ENCODE measurements at places on chromosomes 5 and 9. TPM values are rescaled to one million over a fixed set of nuclear protein-coding genes. Genes with fewer than 3 reads are reported as not detected.

- no peaks in the 10 kb centered on the region for H3K27me3 ChIP-seq
- peak overlapping the region; percentile 1 for H3K27ac ChIP-seq
- peaks cover 24% of the 10 kb centered on the region for H3K36me3 ChIP-seq
- no peaks in the 10 kb centered on the region for H3K4me1 ChIP-seq
- DNase-seq, result no peak
These were observed 7.8 kb upstream of the TMEM268 start for GRCh38 chr9:114603248-114603647.

DNA sequence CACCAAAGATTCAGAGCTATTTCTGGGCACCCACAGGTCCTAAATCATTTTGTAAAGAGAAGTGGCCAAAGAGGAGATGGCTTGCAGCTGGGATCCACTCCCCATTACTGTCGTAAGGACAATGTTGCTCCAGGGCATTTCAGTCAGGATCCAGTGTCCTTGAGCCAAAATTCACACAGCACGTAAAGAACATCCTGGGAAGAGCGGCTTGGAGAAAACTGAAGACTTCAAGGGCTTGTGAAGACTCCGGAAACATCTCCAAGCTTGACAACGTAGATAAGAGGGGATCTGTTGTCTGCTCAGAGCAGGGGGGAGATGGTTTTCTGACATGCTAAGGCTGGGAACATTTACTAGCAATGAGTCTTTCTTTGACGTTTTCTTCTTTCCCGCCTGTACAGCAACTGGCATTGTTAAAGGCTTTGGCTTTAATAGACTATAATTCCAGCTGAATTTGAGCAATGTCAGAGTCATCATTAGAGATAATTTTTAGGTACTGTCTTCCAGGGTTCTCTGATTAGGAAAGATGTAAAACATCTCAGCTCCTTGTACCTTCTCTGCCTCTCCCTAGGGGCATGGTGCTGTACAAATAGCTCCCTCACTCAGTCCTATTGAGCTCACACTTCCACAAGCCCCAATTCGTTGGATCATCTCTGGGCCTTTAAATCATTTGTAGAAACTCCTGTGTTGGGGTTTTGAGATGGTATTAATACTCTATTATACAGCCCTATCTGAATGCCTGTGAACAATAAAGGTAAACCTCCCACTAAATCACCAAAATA, 39.7 kb downstream of the EGFLAM start:
- DNase-seq, result no peak
- H3K36me3 ChIP-seq, result no peaks in the 10 kb centered on the region
- no peak overlapping the region for H3K27ac ChIP-seq
- H3K4me1 ChIP-seq, result no peaks in the 10 kb centered on the region
- H3K27me3 ChIP-seq, result peaks cover 12% of the 10 kb centered on the region

DNA sequence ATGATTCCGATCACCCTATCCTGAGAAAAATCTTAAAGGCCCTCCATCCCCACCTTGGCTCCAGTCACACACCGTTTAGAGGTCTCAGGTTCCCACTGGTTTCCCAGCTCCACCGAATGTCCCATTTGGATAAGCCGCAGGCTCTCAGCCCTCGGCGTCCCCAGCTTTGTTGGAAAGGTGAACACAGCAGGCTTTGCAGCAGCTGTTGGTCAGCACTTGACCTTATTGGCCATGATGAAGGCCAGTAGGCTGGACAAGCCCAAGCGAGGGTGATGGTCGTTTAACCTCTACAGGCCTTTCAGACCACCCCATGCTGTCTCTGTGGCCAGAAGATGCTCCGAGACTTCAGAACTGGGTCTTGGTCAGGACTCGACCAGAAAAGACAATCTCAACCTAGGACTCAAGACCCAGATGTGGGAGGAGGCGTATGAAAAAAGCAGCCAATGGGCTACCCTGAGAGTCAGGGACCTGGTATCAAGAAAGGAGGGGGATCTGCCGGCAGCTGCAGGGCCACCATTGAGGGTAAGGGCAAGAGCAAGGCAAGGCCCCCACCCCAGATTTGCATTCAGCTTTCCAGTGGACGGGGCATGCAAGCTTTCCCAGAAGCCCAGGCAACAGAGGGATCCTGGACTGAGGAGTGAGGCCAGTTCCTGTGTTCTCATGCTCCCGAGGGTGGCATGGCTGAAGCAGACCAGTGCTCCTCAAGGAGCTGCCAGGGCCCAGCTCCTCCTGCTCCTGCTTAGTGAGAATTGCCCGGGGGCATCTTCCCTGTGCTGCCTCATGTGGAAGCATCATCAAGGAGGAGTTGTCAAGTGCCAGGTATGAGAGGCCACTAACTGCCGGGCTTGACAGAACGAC, 13.4 kb downstream of the UBE2QL1 start:
- no peaks in the 10 kb centered on the region for H3K27me3 ChIP-seq
- H3K4me1 ChIP-seq, result no peaks in the 10 kb centered on the region
- H3K36me3 ChIP-seq, result no peaks in the 10 kb centered on the region
- DNase-seq, result no peak
- no peak overlapping the region for H3K27ac ChIP-seq

DNA sequence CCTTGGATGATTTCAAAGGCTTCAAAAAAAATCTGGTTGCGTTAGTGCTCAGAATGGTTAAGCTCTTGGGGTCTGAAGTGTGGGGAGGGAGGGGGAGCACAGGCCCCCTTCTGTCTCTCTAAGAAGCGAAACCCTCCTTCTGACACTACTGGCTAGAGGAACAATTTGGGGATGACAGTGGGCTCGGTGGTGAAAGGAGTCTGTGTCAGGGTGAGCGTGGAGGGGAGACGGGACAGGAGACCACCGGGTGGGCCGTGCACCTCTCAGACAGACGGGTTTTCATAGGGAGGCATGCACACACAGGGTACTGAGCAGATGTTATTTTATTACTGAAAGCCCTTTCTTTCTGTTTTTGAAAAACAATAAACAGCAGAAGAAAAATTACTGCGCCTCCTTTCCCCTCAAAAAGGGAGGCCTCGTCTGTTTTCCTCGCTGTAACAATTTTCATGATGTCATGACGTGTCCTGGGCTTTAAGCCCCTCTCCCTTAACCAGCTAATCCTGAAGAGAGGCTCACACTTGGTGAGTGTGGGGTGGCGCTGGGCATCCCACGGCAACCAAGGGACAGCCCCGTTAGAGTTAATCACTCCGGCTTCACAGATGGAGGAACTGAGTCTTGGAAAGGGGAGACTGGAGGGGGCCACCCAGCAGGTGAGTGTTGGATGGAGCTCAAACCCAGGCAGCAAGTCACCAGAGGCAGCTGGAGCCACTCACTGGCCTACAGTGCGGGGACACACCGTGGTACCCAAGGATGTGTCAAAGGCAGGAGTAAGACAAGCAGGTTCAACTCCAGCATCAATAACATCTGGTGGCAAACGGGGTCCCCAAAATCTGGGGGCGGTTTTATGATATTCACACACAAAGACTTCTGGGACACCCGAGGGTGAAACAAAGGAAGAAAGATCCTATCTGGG, 53.4 kb downstream of the PTCH1 start:
- no peak for DNase-seq
- H3K4me1 ChIP-seq, result peaks cover 20% of the 10 kb centered on the region
- H3K27ac ChIP-seq, result peak overlapping the region; percentile 51
- H3K27me3 ChIP-seq, result no peaks in the 10 kb centered on the region

DNA sequence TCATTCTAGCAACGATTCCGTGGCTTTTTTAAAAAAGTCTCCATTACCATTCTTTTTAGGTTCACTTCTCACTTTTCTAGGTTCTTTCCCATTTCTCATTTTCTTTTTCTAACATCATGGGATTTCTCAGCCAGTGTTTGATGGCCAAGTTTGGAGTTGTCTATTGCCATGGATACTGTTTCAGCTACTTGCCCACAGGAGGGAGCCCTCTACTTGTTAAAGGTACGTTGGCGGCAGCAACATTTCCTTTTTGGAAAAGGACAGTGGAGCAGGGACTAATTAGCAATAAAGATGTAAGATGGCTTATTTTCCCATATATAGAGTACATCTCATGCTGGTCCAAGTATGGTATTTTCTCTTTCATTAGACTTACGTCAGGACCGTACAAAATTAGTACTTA, 2257.5 kb upstream of the C9orf72 start:
- no peak overlapping the region for H3K4me3 ChIP-seq
- H3K36me3 ChIP-seq, result no peaks in the 10 kb centered on the region
- DNase-seq, result no peak
- no peaks in the 10 kb centered on the region for H3K27me3 ChIP-seq

DNA sequence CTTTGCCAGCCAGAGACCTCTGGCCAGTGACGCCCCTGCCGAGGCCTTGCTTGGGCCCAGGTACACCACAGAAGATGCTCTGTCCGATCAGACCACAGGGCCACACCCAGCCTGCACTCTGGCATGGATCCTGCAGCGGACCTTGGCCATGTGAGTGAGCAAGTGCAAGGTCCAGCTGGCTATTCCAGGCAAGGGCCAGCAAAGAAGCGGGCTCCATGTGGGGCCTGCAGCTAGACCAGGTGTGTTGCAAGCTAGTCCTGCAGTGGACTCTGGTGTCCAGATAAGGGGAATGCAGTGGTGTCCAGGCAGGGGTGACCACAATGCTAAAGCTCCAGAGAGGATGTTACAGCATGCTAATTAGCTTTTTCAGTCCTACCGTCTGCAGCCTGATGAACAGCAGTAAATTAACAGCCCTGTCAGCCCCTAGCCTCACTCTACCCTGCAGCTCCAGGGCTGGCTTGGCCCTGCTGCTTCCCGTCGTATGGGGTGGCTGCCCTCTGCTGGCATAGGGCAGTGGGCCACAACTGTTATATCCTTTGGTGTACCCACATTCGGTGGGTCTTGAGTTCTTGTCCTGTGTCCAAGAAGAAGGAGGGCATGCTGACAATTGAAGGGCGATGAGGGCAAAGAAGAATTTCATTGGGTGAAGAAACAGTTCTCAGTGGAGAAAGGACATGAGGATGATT, 284.5 kb upstream of the POU5F2 start:
- no peak overlapping the region for H3K4me3 ChIP-seq
- no peaks in the 10 kb centered on the region for H3K27me3 ChIP-seq
- H3K4me1 ChIP-seq, result no peaks in the 10 kb centered on the region
- H3K27ac ChIP-seq, result no peak overlapping the region
- H3K36me3 ChIP-seq, result no peaks in the 10 kb centered on the region

DNA sequence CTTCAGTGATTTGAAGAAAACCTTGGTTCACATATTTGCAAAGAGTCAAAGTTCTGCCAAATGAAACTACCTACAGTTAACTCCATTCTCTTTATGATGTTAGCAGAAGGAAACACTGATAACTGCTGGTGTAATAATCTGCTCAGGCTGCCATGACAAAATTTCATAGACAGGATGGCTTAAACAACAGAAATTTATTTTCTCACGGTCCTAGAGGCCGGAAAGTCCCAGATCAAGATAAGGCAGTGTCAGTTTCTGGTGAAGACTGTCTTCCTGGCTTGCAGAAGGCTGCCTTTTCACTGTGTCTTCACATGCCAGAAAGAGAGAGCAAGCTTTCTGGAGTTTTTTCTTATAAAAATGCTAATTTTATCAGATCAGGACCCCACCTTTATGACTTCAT, 102.4 kb upstream of the PARP8 start:
- no peak for DNase-seq
- no peaks in the 10 kb centered on the region for H3K36me3 ChIP-seq
- H3K4me1 ChIP-seq, result no peaks in the 10 kb centered on the region
- H3K27me3 ChIP-seq, result no peaks in the 10 kb centered on the region
- H3K27ac ChIP-seq, result no peak overlapping the region

DNA sequence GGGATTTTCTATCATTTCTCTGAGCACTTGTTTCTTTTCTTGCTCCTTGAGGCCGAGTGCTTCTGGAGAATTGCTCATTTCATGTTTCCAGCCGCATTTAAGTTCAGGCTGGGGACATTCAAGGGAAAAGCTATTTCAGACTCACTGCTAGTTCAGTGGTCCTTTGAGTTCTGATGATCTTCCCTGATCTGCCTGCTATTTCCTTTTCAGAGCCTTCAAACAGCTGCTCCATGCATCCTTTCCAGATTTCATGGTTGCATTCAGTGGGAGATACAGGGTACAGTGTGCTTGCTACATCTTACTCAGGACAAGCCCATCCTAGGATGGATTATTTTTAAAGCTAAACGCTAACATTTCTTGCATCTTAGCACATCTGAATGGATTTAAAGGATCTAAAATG, 14.7 kb downstream of the NDUFS4 start:
- H3K4me3 ChIP-seq, result no peak overlapping the region
- no peaks in the 10 kb centered on the region for H3K36me3 ChIP-seq
- H3K27me3 ChIP-seq, result no peaks in the 10 kb centered on the region
- peaks cover 21% of the 10 kb centered on the region for H3K4me1 ChIP-seq

GRCh38 chr9:78697618-78698017, 400.7 kb downstream of the PSAT1 start:
- H3K27me3 ChIP-seq, result no peaks in the 10 kb centered on the region
- H3K27ac ChIP-seq, result no peak overlapping the region
- no peaks in the 10 kb centered on the region for H3K36me3 ChIP-seq
- no peak overlapping the region for H3K4me3 ChIP-seq
- no peak for DNase-seq

DNA sequence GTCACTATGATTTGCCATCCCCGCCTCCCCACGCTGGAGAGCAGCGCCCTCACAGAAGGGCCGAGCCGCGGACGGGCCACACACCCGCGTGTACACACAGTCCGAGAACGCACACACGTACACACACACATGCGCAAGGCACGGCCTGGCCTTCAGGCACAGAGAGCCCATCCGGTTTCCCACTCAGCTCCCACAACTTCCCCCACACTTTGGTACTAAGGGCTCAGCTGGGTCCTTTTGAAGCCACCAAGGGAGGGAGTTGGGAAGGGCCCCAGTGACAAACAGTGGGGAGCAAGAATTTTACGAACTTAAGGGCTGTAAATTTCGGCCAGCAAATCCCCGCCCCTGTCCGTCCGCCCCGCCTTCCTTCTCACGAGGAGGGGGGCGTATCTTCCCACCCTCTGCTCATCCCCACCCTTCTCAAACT, 133.3 kb upstream of the HAND1 start:
- no peak for DNase-seq
- peaks cover 12% of the 10 kb centered on the region for H3K4me1 ChIP-seq
- peaks cover 46% of the 10 kb centered on the region for H3K27me3 ChIP-seq

DNA sequence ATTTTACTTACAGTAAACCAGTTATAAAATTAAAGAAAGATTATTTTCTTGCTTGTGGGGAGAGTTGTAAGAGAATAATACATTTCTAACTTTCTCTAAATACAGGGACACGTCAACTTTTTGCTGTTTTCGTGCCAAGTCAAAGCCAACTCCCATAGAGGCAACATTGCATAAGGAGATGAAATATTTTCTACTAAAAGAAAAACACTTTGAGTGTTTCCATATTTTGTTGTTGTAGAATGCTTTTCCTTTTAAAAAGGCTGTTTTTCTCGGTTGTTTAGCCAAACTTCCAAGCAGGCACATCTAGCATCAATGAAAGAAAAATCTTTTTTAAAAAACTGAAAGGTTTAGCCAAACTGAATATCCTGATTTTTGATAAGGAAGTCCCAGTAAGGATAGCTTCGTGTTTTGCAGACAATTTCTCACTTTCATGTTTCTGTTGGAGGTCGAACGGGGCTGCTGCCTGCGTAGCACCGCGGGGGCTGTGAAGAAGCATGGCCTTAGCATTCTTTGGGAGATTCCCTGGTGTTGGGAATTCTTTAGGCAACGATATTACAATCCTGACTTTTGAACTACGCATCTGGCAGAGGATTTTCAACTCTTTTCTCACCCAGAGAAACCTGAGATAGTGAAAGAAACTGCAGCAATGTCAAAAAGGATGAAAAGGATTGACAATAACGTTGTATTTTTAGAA, 108.1 kb upstream of the FBXL7 start:
- no peak overlapping the region for H3K27ac ChIP-seq
- no peaks in the 10 kb centered on the region for H3K36me3 ChIP-seq
- no peak overlapping the region for H3K4me3 ChIP-seq

GRCh38 chr5:150298701-150299451, 3.8 kb downstream of the ARSI start:
- H3K4me3 ChIP-seq, result no peak overlapping the region
- no peak overlapping the region for H3K27ac ChIP-seq
- peaks cover 22% of the 10 kb centered on the region for H3K27me3 ChIP-seq
- peaks cover 13% of the 10 kb centered on the region for H3K4me1 ChIP-seq
- H3K36me3 ChIP-seq, result no peaks in the 10 kb centered on the region

PPP3R2 gene
- total RNA-seq, result not detected

SPINK5 gene
- total RNA-seq, result 2.1 TPM

CDH10 gene
- 0.35 TPM for total RNA-seq

TMC1 gene
- not detected for total RNA-seq

CCDC192 gene
- not detected for total RNA-seq
